ENCODE measurements at places on chromosomes 3 and 15.

DNA sequence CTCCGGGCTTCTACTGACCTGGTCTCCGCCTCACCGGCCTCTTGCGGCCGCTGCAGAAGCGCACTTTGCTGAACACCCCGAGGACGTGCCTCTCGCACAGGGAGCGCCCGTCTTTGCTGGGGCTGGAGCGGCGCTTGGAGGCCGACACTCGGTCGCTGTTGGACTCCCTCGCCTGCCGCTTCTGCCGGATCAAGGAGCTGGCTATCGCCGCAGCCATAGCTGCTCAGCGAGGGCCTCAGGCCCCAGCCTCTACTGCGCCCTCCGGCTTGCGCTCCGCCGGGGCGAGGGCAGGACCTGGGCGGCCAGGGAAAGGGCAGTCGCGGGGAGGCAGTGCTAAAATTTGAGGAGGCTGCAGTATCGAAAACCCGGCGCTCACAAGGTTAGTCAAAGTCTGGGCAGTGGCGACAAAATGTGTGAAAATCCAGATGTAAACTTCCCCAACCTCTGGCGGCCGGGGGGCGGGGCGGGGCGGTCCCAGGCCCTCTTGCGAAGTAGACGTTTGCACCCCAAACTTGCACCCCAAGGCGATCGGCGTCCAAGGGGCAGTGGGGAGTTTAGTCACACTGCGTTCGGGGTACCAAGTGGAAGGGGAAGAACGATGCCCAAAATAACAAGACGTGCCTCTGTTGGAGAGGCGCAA lies 319.2 kb downstream of the FGF12 start:
- DNase-seq, result no peak

- DNase-seq, result no peak
Measured at GRCh38 chr3:135908737-135909136, 56.8 kb upstream of the PPP2R3A start.

- DNase-seq, result no peak
Measured at GRCh38 chr3:94778289-94778688, 715.4 kb downstream of the NSUN3 start.

DNA sequence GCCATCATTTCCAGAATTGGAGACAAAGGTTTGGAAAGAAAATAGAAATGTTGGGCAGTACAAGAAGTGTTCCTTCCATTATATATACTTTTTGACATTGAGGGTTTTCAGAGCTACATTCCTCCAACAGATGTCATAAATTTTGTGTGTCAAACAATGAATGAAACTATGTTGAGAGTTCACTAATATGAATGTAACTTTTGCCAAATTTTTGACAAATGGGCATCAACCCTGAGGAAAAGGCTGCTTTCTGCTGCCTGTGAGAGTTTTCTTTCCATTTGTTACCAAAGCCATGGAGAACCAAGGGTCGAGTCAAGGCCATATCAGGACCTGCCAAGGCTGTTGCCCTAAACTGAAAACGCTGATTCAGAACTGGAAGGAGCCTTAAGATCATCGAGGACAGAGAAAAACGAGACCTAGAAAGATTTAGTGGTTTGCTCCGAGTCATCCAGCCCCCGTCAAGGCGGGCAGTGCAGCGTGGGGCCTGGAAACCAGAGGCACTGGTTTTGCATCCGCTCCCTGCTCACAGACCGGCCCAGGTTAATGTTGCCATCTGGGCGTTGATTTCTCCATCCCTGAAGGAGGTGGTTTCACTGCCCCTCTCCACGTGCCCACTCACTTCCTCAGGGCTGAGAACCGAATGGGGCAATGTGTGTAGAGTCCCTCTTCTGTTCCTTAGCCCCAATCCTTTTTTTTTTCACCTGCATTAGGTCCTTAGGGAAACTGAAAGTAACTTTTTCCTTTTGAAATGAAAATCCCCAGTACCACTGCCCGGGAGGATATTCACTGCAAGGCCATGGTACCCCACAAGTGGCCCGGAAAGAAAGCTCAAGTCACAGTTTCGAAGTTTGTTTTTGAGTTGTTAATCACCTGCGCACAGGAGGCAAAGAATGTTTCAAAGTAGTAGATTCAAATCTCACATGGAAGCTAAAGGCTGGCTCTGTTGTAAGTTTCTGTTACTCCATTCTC lies 32.8 kb downstream of the TPM1 start:
- no peak for DNase-seq

- no peak for DNase-seq
Measured at GRCh38 chr15:36882487-36883131, 217.7 kb downstream of the MEIS2 start.

GRCh38 chr3:21722301-21722700 lies 28.7 kb downstream of the ZNF385D start:
- DNase-seq, result no peak

GRCh38 chr3:137854533-137855261 lies 90.6 kb downstream of the SOX14 start:
- no peak for DNase-seq

DNA sequence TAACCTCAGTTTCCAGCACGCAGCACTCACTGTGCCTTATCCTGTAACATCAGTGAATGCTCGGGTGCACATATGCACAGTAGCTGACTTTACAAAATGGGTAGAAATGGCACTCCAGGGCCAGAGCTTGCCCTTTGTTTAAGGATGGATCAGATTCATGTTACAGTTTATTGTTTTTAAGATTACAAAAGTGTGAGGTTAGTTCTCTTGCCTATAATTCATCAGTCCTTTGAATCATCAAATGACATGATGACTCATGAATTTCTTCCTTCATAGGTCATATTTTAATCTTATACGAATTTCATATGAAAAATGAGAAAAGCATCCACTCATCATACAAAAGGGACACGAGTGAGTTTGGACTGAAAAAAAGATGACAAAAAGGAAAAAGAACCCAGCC lies 545.3 kb downstream of the GBE1 start:
- peak; percentile 23 for DNase-seq

DNA sequence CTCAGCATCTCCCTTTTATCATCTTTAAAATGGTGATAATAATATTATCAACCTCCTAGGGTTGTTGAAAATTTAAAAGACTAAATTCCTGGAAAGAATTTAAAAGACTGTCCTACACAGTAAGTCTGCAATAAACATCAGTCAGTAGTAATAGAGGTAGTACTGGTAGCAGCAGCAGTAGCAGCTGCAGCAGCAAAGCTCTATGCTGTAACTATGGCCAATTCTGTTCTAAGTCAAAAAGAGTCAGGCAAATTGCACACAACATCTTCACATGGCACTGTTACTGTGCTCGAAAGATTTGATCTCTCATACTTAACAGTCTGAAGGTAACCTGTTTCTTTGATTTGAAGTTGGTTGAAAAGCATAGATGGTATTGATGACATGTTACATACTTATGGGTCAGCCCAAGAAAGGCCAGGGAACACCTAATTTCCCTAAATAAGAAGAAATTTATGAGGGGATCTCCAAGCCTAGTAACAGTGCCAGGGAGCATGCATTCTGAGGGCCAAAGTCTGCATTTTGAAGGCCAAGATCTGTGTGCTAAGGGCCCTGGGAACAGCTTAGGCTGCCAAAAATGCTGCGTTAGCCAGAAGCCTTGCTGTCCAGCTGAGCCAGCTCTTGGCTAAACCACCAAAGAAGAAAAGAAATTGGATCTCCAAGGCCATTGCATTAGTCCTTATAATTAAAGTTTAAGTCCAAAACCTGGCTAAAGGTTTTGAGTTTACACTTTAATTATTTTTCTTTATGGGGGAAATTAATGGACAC lies 68.2 kb downstream of the SIDT1 start:
- DNase-seq, result no peak

DNA sequence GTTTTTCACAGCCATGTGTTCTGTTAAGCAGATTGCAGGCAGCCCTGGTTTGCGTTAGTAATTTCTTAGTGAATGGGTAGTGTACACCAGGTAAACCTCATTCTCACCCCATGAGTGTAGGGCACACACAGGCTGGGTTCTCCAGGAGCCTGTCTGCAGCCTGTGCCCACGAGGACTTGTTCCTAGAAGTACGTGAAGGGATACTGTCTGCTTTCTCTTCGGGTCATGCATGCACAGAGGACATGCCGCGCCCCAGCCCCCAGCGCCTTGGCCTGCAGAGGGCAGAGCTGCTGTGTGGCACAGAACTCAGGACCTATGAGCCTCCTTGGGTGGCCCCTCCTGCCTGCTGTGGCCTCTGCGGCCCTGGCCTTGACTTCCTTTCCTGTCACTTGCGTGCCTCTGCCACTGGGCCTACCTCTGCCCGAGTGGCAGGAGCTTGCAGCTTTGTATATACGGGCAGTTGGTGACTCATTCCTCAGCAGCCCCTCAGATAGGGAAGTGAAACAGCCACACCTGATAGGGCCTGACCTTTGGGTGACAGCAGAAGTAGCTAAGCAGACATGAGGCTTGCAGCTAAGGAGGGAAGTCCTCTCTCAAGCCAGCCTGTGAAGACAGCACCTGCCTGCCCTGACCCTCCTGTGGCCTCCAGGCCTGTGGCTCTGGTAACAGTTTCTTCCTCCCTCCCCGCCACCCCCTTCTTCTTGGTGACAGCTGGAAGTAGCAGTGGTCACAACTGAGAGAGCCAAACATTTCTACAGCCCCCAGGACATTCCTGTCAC lies 19.5 kb downstream of the PPCDC start:
- DNase-seq, result peak; percentile 26

- no peak for DNase-seq
Measured at GRCh38 chr3:50259432-50260026, 9.4 kb upstream of the SEMA3B start.

DNA sequence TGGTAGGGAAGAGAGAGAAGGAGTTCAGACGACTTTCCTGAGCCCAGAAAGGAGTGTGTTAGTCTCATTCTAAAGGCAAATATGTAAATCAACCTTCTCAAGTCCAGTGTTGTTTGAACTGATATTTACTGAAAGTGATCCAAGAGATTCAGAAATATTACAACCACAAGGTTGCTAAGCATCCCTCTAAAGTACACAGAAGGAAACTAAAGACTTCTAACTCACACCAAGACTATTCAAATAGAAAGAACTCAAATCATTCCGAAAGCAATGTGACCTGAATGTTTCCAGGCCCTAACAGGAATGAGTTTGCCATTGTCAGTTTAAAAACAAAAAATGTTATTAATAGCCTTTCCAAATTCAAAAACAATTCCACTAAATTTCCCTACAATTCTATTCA lies 56.9 kb upstream of the VGLL3 start:
- DNase-seq, result no peak

- DNase-seq, result no peak
Measured at GRCh38 chr3:105458518-105459215, 92.0 kb downstream of the ALCAM start.

DNA sequence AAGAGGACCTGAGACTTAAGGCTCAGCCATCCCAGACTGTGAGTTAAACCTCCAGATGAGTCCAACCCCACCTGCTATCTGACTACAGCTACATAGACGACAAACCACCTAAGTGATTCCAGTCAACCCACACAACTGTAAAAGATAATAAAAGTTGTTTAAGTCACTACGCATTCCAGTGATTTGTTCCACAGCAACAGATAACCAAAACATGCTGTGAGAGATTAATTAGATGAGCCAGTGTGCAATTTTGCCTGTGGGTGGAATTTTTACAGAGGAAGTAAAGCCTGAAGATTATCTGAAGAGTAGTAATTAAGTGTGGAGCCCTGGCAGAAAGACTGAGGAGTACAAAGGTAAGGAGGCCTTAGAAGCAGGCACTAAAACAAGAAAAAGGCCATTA lies 5.4 kb downstream of the BTBD1 start:
- DNase-seq, result no peak

DNA sequence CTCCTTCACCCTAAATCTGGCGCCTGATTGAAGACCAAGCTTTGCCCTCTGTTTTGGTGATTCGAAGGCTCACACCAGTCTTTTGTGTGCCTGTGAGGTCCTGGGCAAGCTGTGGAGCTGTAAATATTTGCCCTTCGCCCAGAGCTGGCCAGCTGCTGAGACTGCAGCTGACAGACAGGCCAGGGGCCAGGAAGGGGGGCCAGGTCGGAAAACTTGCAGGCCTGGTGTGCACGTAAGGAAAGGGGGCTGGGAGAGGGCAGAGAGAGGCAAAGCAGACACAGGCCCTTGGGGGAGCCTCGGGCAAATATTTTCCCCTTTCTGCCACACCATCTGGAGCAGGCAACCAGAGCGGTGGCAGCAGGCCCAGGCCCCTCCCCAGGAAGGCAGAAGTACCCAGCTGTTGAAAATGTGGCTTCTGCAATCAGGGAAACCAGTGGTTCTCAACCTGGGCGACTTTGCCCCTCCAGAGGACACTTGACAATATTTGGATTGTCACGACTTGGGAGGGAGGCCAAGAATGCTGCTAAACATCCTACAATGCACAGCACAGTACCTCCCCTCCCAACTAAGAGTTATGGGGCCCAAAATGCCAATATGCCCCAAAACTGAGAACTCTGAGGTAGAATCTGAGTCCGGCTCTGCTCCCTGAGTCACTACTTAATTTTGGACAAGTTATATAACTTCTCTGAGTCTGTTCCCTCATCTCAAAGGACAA lies 2.5 kb downstream of the PDZRN3 start:
- no peak for DNase-seq

DNA sequence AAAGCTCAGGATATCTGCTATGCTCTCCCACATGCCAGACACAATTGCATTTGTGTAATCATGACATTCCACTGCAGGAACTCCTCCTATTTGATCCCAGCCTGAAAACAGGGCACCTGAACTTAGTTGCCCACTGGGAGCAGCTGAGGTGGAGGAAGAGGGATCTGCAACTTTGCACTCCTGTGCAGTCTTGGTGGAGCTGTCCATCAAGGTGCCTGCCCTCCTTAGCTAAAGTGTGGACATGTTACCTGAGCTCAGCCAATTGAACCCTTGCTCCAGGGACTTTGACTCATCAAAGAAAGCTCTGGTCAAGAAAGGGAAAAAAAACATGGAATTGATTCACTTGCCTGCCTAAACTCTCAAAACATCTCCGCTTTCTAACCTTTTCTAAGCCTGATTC lies 33.3 kb upstream of the TUBGCP5 start:
- no peak for DNase-seq

GRCh38 chr3:194868831-194869230 lies 183.1 kb downstream of the FAM43A start:
- DNase-seq, result no peak

DNA sequence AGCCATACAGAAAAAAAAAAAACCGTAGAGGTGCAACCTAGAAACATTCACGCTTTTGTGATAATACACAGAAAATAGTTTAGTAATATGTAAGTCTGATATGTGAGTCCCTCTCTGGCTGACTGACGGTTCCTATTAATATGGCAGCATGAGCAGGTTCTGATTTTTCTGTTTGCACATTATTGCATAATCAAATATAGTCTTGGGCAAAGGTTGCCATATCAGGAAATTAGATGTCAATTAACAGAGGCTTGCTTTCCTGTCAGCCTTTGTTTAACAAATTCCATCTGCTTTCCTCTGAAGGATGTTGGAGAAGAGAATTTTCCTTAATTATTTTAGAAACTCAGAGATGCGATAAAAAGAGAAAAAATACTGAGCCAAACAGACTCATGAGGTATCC lies 14.8 kb downstream of the GABRB3 start:
- DNase-seq, result no peak

DNA sequence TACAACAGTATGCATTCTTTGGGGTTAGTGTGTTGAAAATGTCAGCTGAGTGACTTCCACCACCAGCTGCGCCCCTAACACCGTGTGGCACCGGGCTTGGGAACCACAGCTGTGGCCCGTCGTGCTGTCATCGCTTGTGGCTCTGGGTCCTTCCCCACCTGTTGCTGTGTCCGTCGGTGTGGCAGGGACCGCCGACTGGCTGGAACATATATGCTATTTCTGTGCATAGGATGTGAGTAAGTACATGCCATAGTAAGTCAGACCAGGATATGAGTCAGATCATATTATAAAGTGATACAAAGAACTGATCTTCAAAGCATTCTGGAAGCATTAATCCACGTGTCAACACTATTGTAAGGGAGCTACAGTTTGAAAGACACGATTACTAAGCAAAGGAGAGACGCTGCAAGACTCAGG lies 31.9 kb downstream of the EHD4 start:
- DNase-seq, result peak; percentile 68

- no peak for DNase-seq
Measured at GRCh38 chr15:74050556-74051234, 31.7 kb downstream of the GOLGA6A start.
